ENCODE measurements at places on chromosomes 11 and 22.

DNA sequence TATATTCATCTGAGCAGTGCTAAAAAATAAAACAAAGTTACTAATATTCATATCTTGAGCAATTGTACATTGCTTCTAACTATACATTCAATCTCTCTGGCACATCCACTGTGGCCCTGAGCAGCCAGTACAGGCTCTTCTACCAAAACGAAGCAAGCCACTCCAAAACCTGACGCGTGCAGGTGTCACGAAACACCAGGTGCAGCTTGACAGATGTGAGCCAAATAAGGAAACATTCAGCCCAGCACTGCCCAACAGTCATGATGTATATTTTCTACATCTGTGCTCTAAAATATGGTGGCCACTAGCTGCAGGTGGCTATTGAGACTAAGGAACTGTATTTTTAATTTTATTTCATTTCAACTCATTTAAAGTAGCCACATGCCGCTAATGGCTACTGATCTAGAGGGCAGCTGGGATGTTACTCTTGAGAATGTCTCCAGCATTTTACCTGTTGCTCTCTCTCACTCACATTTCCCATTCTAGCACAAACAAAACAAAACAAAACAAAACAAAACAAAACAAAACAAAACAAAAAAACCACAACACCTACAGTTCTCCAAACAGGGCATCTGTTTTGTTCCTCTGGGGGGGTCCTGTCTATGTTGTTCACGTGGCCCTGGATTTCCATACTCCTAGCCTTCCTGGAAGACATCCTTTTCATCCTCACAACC, 77.7 kb downstream of the LARGE1 start:
- no peak for DNase-seq

GRCh38 chr11:94597896-94598295, 30.7 kb downstream of the PIWIL4 start:
- peak; percentile 49 for DNase-seq

GRCh38 chr22:49462795-49463194, 364.9 kb downstream of the BRD1 start:
- DNase-seq = peak; percentile 71

DNA sequence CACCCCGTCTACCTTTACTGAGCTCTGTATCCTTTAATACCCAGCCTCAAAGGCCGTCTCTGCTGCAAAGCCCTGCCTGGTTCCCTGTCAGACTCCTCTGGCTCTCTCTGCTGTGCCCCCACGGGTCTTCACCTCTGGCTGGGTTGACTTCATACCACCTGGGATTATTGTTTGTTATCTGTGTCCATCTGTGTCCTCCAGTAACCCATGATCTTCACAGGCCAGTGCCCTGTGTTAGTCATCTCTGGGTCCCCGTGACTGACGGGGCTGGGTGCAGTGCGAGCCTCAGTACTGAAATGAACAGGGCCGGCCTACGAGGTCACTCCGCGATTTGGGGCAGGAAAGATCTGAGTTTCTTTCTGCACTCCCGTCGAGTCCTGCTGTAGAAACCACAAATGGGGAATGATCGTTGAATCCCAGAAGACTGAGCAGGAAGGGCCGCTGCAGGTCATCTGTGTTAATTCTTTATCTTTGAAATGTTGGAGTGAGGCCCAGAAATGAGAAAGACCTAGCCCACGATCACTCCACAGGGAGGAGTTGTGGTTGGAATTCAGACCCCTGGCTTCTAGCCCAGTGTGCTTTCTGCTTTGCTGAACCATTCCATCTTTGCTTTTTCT, 12.3 kb upstream of the TUB start:
- DNase-seq = no peak

- DNase-seq = no peak
These were observed 8.4 kb downstream of the MSANTD2 start for GRCh38 chr11:124791626-124792341.

- peak; percentile 95 for DNase-seq
These were observed at the start of gene RNF121 for GRCh38 chr11:71928737-71929443. Gene RNF121, plus strand, starts transcription at chr11:71929046. Its CDS starts 16 bp downstream, at chr11:71929062.

GRCh38 chr11:72718101-72718501, 34.1 kb downstream of the ARAP1 start:
- peak; percentile 72 for DNase-seq

DNA sequence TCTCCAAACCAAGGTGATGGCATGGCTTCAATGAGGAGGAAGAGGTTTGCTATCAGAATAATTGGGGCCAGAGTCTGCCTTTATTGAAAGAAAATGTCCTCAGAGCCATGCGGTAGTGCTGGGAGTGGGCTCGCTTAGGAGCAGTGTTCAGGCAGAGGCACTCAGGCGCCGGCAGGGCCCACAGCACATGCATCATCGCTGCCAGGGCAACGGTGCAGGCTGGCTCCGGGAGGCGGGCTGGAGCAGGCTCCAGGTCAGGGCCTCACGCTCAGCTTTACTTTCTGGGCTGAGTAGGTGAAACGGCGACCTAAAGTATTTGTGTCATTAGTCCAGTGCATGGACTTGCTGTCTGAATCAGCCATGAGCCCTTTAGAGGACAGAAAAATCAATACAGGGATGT, 169.9 kb upstream of the CCDC90B start:
- DNase-seq = no peak

DNA sequence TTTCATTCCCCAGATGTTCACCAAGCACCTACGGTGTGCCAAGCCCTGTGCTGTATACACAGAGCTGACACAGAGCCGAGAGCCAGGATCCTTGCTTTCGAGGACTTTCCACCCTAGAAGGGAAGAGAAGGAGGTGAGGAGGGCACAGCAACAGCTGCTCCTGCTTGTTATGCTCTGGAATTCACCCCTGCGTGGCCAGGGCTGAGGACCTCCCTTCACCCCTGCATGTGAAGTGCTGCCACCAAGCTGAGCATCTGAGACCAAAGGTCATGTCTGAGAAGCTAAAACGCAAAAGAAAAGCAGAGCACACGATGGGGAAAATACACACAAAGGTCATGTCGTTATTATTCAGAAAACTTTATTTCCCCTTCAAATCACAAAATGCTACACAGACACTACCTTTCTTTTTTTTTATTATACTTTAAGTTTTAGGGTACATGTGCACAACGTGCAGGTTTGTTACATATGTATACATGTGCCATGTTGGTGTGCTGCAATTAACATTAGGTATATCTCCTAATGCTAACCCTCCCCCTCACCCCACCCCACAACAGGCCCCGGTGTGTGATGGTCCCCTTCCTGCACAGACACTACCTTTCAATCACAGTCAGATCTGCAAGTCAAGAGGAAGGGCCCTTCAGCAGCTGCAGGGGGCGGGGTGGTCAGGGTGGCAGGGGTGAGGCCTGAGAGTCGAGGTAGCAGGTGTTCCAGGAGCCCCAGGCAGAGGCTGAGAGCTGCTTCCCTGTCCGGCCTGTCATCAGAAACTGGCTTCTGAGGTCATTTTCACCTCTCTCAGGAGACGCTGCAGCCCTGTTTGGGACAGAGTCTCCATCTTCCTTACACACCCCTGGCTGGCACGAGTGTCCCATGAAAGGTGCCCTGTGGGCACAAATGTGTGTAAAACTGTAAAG, 40.1 kb upstream of the PRR5 start:
- DNase-seq = no peak

- DNase-seq = no peak
These were observed 22.0 kb downstream of the GTPBP1 start for GRCh38 chr22:38727530-38728451.

- no peak for DNase-seq
These were observed 52.4 kb downstream of the LGR4 start for GRCh38 chr11:27420217-27420616.

- no peak for DNase-seq
These were observed 32.8 kb upstream of the SCUBE1 start for GRCh38 chr22:43375951-43376455.

- no peak for DNase-seq
These were observed 38.4 kb downstream of the GRK3 start for GRCh38 chr22:25602916-25603315.

GRCh38 chr11:122778148-122778547, 60.2 kb upstream of the CRTAM start:
- DNase-seq = peak; percentile 57

GRCh38 chr11:32100495-32100894, 9.6 kb downstream of the RCN1 start:
- DNase-seq = peak; percentile 26

GRCh38 chr22:39428597-39429071, 28.2 kb upstream of the MGAT3 start:
- no peak for DNase-seq

GRCh38 chr11:47005441-47005840, 68.9 kb downstream of the CSTPP1 start:
- DNase-seq = no peak

GRCh38 chr22:38239101-38239761, 33.6 kb downstream of the TMEM184B start:
- no peak for DNase-seq

DNA sequence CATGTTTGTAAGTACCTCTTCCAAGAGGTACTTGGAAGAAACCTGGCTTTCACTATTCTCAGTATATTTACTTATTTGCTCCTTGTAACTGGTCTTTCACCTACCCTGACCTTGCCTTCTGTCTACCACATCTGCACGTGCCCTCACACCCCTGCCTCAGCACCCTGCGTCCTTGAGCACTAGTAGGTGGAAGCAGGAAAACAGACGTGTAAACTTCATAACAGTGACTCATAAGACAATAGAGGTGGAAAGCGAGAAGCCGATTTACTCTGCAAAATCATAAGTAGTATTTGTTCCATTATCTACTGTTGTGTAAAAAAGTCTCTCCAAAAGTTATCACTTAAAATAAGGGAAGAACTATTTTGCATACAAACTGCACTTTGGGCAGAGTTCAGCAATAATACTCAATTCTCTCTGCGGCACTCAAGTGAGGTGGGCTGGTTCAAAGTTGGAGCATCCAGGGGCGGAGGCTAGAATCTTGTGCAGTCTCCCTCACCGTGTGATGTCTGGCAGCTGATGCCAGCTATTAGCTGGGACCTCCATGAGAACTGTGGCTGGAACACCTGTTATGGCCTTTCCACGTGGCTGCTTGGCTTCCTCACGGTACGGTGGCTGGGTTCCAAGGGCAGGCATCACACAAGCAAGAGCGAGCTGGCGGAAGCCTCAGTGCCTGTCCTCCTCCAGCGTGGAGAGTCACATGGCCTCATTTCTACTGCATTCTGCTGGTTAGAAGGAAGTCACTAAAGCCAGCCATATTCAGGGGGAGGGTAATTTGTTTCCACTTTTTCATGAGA, 30.4 kb downstream of the PACS1 start:
- peak; percentile 88 for DNase-seq

- no peak for DNase-seq
These were observed 826.3 kb downstream of the DLG2 start for GRCh38 chr11:84800755-84801346.

- no peak for DNase-seq
These were observed 177.3 kb downstream of the KIRREL3 start for GRCh38 chr11:126823274-126823673.

- DNase-seq = peak; percentile 55
These were observed 5.1 kb downstream of the MB start for GRCh38 chr22:35611891-35612576.

DNA sequence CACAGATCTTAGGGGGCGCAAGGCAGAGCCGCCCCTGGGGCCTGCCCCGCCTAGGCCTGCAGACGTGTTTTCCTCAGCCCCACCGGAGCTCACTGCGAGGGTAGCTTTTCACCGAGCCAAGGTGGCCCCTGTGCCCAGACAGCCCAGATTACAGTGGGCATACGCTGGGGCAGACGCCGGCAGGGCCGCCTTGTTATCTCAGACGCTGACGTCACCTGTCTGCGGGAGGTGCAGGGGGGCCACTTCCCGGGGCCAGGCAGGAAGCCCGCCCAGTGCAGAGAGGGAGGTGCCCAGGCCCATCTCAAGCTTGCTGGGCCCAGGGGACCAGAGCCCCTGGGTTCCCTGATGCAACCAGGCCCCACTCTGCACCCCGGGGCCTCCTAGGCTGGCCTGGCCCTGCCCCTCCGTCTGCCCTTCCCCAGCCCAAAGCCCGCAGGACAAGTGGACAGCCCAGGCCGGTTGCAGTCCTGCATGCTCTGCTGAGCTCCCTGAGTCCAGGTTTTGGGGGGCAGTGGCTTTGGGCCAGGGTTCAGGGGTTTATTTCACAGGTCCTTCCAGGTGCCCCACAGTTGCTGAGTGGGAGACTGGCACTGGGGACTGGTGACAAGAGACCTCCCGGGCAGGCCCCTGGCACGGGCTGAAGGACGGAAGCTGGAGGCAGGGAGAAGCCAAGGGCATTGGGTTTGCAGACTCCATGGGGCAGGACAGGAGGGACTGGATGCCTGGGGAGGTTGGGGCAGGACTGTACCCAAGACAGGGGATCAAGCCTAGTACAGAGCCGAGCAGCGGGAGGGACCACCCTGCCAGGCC, 38.6 kb downstream of the IGF2 start:
- no peak for DNase-seq

DNA sequence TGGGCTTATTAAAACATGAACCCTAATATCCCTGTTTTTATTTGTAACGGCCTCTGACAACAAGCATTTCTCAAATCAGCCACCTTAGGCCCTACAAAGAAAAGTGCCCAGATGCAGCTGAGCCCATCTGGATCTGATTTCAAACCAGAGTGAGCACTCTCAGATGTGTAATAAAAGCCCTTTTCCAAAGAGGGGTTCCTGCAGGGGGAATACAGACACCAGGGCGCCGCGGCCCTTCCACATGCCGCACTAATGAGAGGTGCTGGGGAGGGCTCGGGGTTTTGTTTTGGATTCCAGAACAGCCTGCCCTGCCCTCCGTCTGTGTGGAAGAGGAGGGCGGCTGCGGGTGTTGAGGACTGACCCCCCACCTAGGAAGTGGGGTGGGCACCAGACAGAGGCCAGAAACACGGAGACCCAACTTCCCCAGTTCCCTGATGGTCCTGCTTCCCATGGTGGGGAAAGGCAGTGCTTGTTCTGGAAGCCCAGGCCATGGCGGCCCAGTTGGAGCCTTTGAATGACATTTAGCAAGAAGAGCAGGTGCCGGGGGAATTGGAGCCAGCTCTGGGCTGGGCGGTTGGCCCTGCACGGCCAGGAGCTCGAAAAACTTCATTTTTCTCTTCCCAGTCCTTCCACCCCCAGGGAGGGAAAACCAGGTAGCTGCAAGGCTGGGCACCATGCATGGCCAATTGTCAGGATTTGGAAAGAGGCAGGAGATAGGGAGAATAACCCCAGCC, 63.7 kb downstream of the MACROD1 start:
- DNase-seq = no peak

- no peak for DNase-seq
These were observed 311.9 kb downstream of the GUCY1A2 start for GRCh38 chr11:106706355-106706754.

GRCh38 chr22:45284705-45285262, at the start of gene UPK3A:
Gene UPK3A, plus strand, starts transcription at chr22:45284949. Its CDS starts 65 bp downstream, at chr22:45285014.
- peak; percentile 59 for DNase-seq

- DNase-seq = no peak
These were observed 662.5 kb upstream of the B3GAT1 start for GRCh38 chr11:135074397-135074998.

All from suppressor macrophage (primary cell).